ENCODE measurements at places on chromosomes 7 and 10. TPM values are rescaled to one million over a fixed set of nuclear protein-coding genes. Genes with fewer than 3 reads are reported as not detected.

Gene RAB19
- total RNA-seq: not detected

Gene IQCE
- total RNA-seq: 11.4 TPM

Gene WDFY4
- total RNA-seq: not detected

Gene PKD1L1
- under 0.01 TPM for total RNA-seq

Gene ADAMTS14
- under 0.01 TPM for total RNA-seq

Gene GSTK1
- total RNA-seq: 97.4 TPM

Gene IDI2
- total RNA-seq: not detected

Gene TRPV6
- total RNA-seq: 0.79 TPM

Gene CPN1
- total RNA-seq: not detected

Gene EXOC4
- 65.6 TPM for total RNA-seq

Gene NPY4R2
- total RNA-seq: 0.39 TPM

Gene AP5Z1
- total RNA-seq: 31.2 TPM

Gene NEUROD6
- not detected for total RNA-seq

Gene OGDHL
- 0.39 TPM for total RNA-seq

Gene ADAM12
- 0.79 TPM for total RNA-seq

Gene CTNNA3
- total RNA-seq: under 0.01 TPM

Gene SPDYE11
- total RNA-seq: not detected

Gene NPFFR1
- not detected for total RNA-seq

Gene TLX1
- not detected for total RNA-seq

Gene PLEKHA1
- total RNA-seq: 22.8 TPM

Gene RARRES2
- 0.79 TPM for total RNA-seq

Gene AKR1C4
- not detected for total RNA-seq

Gene RSU1
- total RNA-seq: 53.9 TPM

Gene MPP7
- 2.0 TPM for total RNA-seq

Gene C7orf25
- total RNA-seq: 2.7 TPM

Gene SUN3
- total RNA-seq: not detected

Gene BAMBI
- total RNA-seq: 65.1 TPM

Gene C10orf71
- total RNA-seq: not detected

Gene CHST15
- total RNA-seq: 4.7 TPM

Gene PIP
- total RNA-seq: not detected

Gene ZNF736
- total RNA-seq: 14.9 TPM

Gene MLXIPL
- not detected for total RNA-seq

Gene CHCHD3
- total RNA-seq: 47.4 TPM

Gene WEE2
- total RNA-seq: not detected

Gene KIAA1217
- total RNA-seq: 60.5 TPM
